Hematopoietic multipotent progenitor cell treated with erythropoietin and hydrocortisone succinate and interleukin-3 and kit ligand, for 17 days (in vitro differentiated cells): ENCODE measurements at places on chromosomes 5 and 9.

DNA sequence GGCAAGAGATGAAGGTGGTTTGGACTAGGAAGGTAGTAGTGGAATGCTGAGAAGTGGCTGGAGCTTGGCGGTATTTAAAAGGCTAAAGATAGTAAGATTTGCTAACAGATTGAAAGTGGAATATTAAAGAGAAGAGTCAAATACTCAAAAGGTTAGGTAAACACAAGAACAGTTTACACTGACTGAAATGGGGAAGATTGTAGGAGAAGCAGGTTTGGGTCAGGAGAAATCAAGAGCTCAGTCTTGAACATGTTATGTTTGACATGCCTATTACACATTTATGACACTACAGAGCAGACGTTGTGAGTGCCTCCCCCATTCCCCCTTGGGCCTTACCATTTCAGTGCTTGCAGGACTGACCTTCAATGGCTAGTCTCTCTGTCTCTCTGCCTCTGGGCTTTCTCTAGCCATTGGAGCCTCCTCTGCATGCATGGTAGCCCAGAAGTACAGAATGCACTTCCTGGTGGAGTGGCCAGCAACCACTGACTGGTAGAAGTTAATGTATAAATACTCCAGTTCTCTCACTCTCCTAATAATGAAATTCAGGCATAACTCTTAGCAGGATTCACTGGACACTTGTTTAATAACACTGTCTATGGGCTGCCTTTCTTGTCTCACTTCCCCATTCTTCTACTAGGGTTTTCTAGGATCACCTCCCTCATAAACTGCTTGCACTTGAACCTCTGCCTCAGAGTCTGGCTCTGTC is 56.8 kb downstream of the HMGCS1 start:
- no peak for DNase-seq

GRCh38 chr5:2239201-2239910 is 356.6 kb upstream of the IRX4 start:
- no peak for DNase-seq

GRCh38 chr5:39919876-39920275 is 495.1 kb upstream of the DAB2 start:
- DNase-seq: no peak

DNA sequence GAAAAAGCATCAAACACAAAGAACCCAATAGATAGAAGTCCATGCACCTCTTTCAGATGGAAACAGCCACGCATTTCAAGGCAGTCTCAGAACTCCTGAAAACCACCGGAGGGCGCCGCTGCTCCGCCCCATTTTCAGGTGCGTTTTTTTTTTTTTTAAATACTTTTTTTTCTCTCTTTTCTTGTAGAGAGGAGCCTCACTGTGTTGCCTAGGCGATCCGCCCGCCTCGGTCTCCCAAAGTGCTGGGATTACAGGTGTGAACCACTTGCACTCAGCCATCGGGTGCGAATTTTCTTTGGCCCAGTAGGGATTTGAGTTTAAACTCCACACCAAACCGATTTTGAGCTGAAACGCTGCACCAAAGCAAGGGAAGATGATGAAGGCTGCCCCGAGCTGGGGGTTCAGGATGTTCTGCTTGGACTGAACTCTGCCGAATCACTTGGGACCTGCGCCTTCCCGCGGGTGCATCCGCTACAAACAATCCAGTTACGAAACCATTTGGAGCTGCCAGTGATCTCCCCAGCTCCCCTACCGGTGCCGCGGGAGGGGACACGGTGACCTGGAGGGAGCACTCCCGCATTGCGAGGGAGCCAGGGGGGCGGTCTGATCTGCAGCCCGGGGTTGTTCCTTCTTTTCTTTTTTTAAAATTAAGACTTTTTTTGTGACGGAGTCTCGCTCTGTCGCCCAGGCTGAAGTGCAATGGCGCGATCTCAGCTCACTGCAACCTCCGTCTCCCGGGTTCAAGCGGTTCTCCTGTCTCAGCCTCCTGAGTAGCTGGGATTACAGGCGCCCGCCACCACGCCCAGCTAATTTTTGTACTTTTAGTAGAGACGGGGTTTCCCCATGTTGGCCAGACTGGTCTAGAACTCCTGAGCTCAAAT is 1.4 kb downstream of the PTGR1 start:
- DNase-seq: peak; percentile 46

DNA sequence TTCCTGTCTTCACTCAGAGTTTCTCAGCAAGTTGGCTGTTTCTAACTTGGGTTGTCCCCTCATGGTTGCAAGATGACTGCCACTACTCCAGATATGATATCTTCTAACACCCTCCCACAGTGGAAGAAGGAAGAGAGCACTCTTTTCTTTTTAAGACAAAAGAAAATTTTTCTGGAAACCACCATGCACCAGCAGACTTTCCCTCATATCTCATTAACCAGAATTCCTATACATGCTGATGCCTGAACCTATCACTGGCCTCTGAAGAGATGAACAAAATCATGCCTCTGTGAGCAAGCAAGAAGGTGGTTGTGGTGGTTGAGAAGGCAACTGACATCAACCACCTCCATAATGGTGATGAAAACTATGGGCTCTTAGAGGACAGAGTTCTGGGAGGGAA is 56.8 kb downstream of the FEM1C start:
- DNase-seq: no peak

- no peak for DNase-seq
Measured at GRCh38 chr9:114484854-114485443, 20.3 kb downstream of the WHRN start.

- no peak for DNase-seq
Measured at GRCh38 chr9:36867241-36867640, 166.8 kb downstream of the PAX5 start.

DNA sequence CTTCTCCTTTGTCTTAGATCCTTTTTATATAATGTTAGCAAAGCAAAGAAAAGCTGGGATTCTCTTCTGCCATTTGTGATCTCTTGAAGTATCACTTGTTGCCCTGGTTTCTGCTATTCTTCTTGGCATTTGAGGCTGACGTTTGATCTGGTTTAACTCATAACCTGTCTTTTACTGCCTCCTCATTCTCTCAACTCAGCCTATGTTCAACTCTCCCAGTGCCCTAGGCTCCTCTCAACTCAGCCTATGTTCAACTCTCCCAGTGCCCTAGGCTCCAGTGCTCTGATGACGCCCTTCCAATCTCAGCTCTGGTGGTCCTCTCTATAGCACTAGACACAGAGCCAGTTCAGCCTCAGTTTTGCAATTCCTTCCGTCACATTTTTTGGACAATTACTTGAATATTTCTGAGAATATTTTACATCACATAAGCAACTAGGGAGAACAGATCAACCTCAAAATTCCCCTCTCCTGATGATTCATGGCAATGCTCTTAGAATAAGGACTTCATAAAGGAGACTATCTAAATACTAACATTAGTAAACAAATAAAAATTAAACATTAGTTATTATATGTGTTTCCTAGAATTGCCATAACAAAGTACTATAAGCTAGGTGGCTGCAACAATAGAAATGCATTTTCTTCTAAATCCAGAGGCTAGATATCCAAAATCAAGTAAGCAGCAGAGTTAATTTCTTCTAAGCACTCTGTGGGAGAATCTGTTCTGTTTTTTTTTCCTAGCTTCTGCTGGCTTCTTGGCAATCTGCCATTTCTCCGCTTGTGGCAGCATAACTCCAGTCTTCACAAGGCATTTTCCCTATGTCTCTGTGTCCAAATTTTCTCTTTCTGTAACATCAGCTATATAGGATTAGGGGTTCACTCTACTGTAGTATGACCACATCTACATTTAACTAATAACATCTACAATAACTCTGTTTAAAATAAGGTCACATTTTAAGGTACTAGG is 662.1 kb upstream of the FTMT start:
- DNase-seq: no peak

DNA sequence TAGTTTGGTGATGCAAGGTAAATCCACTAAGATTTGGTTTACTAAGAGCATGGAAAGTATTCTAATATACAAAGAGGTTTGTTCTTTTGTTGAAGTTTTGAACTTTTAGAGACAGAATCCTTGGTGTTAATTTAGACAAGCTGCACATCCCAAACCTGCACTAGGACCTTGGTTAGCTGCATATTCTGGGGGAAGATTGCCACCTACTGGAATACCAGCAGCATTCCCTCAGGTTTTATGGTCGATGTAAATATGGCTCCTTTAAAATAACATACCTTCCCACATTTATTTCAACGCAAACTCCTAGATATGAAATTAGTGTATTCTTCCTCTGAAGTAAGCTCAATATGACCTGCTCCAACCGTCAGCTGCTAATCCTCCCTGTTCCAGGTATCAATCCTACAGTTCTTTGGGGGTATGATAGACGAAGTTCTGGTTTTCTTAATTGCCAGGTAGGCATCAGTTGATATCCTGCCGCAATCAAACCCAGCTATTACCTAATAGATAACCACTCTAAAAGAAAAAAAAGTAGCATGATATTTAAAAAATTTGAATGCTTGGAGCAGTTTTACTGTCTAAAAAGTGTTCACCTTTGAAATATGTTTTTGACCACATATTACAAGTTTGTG is 624.1 kb downstream of the ISL1 start:
- DNase-seq: no peak

- DNase-seq: no peak
Measured at GRCh38 chr9:92616655-92617111, 53.2 kb downstream of the IPPK start.

GRCh38 chr5:105617436-105618215 is 2053.1 kb downstream of the EFNA5 start:
- no peak for DNase-seq

DNA sequence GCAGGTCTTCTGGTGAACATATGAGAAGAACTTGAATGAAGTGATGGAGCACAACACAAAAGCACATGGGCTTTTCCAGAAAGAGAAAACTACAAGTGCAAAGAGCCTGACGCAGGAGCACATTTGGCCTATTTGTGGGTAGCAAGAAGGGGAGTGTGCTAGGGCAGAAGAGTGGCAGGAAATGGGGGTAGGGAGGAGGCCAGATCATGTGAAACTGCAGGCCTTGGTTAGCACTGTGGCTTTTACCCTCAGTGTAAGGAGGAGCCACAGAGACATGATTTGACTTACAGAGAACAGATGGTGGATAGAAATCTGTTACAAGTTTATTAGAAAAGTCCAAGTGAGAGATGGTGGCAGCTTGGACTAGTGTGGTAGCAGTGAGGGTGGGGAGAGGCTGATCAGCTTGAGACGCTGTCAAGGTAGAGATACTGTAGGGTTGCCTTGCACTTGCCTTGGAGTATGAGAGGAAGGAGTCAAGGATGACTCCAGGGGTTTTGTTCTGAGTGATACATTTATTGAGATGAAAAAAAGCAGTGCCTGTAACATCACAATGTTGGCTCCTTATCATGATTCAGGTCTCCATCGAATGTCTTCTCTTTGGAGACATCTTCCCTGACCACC is 126.7 kb downstream of the PPP2R2B start:
- DNase-seq: no peak

GRCh38 chr9:91567642-91568274 is 144.1 kb upstream of the NFIL3 start:
- DNase-seq: no peak

DNA sequence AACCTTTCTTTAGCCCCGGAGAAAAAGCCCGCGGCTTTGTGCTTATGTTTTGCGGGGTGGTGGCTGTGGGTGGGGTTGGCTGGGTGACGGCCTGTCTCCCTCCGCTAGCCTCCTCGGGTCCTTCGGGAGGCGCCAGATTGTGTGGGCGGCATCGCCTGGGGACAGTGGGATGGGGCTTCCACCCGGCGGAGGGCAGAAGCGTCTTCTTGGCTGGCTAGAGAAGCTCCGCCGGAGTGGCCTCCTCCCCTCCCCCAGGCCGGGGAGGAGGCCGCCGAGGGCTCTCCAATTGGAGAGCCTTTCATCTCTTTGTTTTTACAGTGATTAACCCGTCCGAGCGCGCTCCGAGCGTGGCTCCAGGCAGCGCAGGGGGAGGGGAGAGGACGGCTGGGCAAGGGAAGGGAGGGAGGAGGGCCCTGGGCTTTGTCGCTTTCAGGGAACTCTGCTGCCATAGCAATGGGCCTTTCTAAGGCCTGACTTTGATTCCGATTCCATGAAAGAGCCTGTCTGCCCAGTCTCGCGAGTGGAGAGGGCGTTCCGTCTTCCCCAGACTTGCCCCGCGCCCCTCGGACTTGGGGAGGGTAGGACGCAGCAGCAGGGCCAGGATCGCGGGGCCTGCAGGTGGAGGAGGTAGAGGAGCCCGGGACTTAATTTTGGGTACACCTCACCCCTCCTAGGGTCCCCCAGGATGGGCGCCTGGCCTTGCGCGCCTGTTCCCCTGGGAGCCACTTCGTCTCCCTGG is 36.7 kb upstream of the TIFAB start:
- no peak for DNase-seq
